ENCODE measurements at places on chromosomes 6 and 20. TPM values are rescaled to one million over a fixed set of nuclear protein-coding genes. Genes with fewer than 3 reads are reported as not detected.

The MUCL3 gene
- not detected for polyA plus RNA-seq

The VWA7 gene
- polyA plus RNA-seq: 1.6 TPM

The ZC3H12D gene
- polyA plus RNA-seq: 0.35 TPM

The FAM209B gene
- polyA plus RNA-seq: not detected

The SYNCRIP gene
- 110 TPM for polyA plus RNA-seq

The SSR1 gene
- 110 TPM for polyA plus RNA-seq

The ZBTB46 gene
- 20.9 TPM for polyA plus RNA-seq

The MYCT1 gene
- polyA plus RNA-seq: 19.1 TPM

The SLC26A8 gene
- polyA plus RNA-seq: 0.15 TPM
